ENCODE measurements at places on chromosomes 1 and 21.

GRCh38 chr21:44955798-44956175, 16.0 kb downstream of the SLX9 start:
- DNase-seq = no peak

- no peak for DNase-seq
Measured at GRCh38 chr21:28252928-28253327, 739.7 kb downstream of the LTN1 start.

DNA sequence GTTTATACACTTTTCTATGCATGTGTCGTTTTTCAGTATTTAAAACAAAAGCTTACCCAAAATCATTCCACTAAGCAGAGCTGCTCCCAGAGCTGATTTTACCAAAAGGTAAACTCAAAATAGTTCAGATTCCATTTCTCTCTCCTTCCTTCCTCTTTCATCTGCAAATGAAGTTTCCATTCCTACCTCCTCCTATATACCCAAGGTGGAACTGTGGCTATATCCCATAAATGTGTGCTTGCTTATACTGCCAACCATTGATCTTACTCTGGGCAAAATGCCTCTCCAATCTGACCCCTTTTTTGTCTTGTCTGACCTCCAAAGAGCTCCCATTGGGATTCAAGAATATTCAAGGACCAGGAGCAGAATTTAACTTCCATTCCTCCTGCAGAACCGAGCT, 9.5 kb downstream of the OLFML2B start:
- no peak for DNase-seq

GRCh38 chr1:53346814-53347176, 18.9 kb upstream of the LRP8 start:
- DNase-seq = no peak

DNA sequence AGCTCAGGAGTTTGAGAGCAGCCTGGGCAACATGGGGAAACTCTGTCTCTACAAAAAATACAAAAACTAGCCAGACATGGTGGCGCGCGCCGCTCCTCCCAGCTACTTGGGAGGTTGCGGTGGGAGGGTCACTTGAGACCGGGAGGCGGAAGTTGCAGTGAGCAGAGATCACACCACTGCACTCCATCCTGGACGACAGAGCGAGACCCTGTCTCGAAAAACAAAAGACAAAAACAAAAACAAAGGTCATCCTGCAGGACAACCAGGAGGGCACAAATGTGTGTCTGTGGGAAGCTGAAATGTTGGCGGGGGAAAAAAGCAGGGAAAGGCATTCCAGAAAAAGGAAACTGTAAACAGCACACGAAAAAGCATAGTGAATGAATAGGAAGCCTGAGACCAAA, 104.1 kb upstream of the HNRNPU start:
- DNase-seq = no peak

- no peak for DNase-seq
Measured at GRCh38 chr1:174964261-174964971, 35.3 kb upstream of the CACYBP start.

GRCh38 chr1:20640183-20640597, 6.9 kb downstream of the PINK1 start:
- DNase-seq = peak; percentile 32

DNA sequence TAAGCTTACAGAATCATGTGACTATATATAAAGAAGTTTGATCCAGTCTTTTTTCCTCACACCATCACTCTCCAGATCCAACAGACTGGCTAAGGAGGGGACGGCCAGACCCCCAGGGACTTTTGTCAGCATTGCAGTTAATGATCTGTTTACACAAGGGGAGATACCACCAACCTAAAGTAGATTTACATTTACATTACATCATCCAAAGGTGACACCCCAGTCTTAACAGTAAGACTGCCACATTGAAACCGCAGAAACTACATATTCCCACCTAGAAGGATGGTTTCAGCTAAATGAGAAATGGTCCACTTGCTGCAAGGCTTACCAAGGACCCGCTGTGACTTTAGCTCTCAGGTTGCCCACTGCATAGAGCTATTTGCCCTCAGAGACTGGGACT, 3.4 kb downstream of the RCAN1 start:
- no peak for DNase-seq

GRCh38 chr1:168774241-168774640, 45.2 kb upstream of the DPT start:
- DNase-seq = no peak

DNA sequence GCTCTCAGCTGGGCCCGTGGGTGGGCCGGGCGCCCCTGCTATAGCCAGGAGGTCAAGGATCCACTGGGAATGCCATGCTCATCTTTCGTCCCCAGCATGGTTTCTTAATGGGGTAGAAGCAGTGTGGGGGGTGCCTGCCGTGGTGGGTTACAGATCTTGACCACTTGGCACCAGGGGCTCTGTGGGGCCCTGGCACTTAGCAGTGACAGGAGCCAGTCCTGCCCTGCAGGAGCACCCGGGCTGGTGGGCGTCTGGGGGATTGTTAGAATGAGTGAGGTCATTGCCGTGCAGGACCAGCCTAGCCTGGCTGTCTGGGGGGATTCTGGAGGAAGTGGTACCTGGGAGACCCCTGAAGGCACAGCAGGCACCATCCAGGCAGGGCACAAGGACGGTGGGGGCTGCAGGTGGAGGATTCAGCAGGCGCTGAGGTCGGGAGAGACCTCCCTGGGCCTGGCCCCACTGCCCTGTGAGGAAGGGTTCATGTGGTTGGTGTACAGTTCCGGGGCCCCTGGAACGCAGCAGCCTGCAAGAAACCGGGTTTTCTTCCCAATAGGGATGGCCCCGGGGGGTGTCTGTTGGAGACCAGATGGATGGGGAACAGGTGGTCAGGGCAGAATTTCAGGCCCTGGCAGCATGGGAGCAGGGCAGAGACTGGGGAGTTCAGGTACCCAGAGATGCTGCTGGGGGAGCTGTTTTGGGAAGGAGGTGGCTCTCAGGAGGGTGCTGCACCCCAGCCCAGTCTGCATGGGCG, 4.8 kb downstream of the AIRE start:
- DNase-seq = no peak

DNA sequence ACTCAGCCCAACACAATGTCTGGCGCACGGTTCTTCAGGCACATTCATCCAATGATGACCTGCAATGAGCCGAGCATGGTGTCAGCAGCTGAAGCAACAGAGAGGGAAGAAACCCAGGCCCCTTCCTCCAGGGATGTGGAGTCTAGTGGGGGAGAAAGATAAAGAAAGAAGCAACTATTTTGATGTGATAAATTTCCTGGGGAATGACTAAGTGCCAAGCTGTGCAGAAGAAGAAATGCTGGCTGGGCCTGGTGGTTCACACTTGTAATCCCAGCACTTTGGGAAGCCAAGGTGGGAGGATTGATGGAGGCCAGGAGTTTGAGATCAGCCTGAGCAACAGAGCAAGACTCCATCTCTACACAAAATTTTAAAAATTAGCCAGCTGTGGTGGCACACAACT, 561.8 kb downstream of the KIF26B start:
- no peak for DNase-seq

DNA sequence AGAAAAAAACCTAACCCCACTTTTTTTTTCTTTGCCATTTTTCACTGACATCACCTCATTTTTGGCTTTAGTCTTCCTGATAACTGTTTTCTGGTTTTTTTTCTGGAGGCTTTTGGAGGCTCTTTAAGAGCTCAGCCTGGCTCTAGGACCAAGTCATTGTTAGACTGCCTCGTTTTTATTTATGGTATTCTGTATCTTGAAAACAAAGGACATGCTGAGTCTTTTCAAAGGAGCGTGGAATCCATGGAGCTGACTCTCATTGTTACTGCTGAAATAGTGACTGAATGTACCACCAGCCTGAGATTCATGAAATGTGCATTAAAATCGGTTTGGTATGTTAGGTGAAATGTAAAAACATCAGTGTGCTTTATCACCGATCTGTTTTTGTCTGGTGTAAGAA, 28.0 kb downstream of the RASAL2 start:
- no peak for DNase-seq

GRCh38 chr21:42164064-42164789, 54.7 kb upstream of the ABCG1 start:
- peak; percentile 13 for DNase-seq

DNA sequence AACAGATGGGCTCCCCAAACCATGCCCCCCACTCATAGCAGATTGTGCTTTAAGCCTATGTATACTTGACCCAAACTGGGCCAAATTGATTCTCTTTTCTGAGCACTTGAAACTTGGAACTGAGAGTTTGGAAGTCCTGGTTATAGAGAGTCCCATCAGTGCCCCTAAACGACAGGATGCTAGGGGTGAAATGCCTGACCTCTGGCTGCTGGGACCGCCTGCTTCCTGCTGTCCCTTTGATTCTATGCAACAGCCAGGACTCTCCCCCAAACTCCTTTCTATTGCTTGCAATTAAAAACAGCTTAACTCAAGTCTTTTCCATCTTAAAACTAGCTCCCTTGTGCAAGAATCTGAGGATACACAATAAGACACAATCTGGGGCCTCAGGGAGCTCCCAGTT, 4.7 kb downstream of the C1orf210 start:
- no peak for DNase-seq

GRCh38 chr21:29849735-29850176, 90.0 kb downstream of the GRIK1 start:
- DNase-seq = no peak

- DNase-seq = no peak
Measured at GRCh38 chr1:184933944-184934343, 40.4 kb downstream of the NIBAN1 start.

- DNase-seq = no peak
Measured at GRCh38 chr1:52238887-52239707, 97.2 kb downstream of the ZFYVE9 start.

- DNase-seq = no peak
Measured at GRCh38 chr1:181344091-181344490, 139.2 kb upstream of the CACNA1E start.

DNA sequence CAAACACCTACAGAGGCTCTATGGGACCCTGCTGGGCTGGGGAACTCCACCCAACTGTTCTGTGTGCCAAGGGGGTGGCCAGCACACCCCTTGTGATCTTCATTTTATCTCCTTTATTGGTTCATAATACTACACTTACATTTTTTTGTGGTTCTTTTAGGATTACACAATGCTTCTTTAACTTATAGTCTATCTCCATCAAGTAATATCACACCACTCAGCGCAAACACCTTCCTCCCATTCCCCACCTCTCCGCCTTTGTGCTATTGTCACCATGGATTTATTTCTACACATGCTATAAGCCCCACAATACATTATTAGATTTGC, 15.9 kb downstream of the EFNA3 start:
- no peak for DNase-seq

DNA sequence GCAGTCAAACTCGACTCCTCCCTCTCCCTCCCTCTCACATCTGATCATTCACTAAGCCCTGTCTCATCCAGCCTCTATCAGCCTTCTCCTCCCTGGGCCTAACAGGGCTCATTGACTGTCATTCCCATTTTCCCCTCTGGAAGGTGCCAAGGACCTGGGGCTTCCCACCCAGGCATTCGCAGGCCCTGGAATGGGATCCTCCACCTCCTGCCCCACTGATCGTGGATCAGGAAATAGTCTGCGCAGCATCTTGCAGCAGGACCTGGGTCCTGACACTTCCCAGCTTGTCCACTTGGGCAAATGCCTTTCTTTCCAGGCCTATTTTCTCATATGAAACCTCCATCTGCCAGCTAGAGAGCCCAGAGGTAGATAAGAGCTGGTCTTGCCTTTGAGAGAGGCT, 71.2 kb upstream of the ZC3H12A start:
- DNase-seq = no peak

GRCh38 chr1:156860113-156860627, 495 bp upstream of the NTRK1 start:
- peak; percentile 20 for DNase-seq

DNA sequence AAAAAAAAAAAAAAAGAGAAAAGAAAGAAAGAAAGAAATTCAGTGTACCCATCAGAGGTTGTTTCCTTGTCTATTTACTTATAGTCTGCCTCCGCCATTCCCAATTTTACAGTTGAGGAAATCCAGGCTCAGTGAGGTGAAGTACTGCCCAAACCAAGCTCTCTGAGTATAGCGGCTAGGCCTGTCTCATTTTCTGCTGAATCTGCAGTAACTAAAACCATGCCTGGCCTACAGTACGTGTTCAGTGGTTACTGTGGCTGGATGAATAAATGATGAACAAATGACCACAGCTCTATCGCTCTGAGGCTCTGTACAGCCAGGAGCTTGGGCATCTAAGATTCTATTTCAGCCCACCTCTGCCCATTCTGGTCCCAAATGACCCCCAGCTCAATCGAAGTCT, 24.3 kb downstream of the RAP1GAP start:
- no peak for DNase-seq

DNA sequence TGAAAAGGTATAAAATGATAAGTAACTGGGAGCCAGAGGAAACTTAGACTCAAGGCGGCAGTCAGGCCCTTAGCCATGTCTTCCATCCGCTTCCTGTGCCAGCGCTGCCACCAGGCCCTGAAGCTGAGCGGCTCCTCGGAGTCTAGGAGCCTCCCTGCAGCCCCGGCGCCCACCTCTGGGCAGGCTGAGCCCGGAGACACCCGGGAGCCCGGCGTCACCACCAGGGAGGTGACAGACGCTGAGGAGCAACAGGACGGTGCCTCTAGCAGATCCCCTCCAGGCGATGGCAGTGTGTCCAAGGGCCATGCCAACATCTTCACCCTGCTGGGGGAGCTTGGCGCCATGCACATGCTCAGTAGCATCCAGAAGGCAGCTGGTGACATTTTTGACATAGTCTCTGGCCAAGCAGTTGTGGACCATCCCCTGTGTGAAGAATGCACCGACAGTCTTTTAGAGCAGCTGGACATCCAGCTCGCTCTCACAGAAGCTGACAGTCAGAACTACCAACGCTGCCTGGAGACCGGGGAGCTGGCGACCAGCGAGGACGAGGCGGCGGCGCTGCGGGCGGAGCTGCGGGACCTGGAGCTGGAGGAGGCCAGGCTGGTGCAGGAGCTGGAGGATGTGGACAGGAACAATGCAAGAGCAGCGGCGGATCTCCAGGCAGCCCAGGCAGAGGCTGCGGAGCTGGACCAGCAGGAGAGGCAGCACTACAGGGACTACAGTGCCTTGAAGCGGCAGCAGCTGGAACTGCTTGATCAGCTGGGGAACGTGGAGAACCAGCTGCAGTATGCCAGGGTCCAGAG, at the start of gene BECN2:
BECN2 (plus strand) TSS at position 76 of the 803 bp plus-strand sequence; CDS start at position 76, 0 bp downstream.
- no peak for DNase-seq

DNA sequence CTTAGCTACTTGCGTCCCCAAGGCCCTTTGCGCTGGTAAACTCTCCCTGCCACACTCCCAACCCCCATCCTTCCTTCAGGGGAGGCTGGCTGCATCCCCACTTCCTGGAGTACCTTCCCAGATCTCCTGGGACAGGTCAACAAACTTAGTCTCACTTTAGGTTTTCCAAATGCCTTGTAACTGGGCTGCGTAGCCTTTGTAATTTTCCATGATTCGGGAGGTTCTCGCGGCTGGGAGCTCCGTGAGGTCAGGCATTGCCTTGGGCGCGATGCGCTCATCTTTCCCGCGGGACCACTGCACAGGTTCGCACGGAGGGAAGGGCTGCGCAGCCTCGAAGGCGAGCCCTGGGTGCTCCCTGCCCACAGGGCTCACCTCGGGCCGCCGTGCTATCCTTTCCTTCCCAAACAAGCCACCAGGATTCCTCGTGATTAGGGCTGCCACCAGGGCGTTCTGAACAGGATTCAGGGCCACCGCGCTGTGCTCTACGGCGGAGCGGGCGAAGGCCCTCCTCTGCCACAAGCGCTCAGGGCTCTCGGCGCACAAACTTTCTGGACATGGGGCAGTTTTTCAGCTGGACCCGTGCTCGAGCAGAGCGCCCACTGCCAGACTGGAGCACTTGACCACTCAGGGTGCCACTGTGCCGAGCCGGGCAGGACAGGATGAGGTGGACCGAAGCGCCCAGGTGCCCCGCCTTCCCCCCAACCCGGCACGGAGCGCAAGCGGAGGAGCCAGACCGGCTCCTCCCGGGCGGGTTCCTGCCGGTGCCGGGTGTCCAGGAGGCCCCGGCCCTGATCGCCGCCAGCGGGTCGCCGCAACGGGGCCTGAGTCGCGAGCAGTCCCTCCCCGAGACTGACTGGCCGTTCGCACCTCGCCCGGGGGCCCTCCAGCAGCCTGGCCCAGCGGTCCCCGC, 1.1 kb downstream of the TMPRSS2 start:
- DNase-seq = no peak
